ENCODE measurements at places on chromosomes 7 and 10.

GRCh38 chr10:31383810-31384588 is 65.0 kb downstream of the ZEB1 start:
- no peak for DNase-seq

GRCh38 chr7:16891338-16891737 is 9.6 kb upstream of the AGR3 start:
- peak; percentile 32 for DNase-seq

DNA sequence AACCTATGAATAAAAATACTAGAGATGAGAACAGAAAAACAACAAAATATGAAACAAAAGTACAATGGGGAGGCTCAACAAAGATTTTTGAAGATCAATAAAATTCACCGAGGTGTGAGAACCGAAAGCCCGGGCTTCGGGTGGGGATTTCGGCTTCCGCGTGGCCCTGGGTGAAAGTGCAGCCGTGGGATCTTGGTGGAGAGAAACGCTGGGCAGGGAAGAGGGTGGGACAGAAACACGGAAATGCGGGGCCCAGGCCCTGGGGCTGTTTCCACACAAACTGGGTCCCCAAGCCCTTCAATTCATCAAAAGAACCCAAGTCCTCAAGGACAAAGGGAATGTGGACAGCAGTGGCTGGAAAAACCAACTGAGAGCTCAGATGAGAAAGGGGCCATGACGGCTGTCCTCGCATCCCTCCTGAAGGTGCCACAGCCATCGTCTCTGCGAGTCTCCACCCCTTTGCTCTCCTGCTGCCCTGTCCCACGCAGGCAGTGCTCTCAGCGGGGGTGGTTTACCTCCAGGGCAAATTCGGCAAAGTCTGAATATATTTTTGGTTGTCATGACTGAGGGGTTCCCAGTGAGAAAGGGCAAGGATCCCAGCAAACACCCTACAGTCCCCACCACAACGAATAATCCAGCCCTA is 19.7 kb downstream of the FOXL3 start:
- no peak for DNase-seq

GRCh38 chr10:10869592-10869991 is 148.1 kb upstream of the CELF2 start:
- DNase-seq = no peak

DNA sequence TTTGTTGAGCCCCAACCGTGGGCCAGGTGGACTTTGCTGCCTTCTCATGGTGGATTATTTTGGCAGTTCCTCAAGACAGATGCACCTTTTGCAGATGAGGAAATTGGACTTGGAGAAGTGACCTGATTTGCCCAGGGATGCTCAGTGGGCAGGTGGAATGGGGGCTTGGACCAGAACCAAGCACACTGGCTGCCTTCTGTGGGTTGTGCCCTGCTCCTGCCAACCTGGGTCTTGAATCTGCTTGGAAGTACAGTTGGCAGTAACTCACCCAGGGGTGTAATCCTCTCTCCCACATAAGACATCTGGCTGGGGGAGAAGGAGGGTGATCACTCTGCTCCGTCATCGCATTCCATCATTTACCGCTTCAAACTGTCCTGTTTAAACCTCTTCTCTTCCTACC is 110.5 kb upstream of the GPR26 start:
- no peak for DNase-seq

- DNase-seq = no peak
These were observed 245.3 kb downstream of the EBF3 start for GRCh38 chr10:129718548-129719414.

GRCh38 chr7:108204281-108204796 is 74.2 kb upstream of the LAMB4 start:
- DNase-seq = no peak

DNA sequence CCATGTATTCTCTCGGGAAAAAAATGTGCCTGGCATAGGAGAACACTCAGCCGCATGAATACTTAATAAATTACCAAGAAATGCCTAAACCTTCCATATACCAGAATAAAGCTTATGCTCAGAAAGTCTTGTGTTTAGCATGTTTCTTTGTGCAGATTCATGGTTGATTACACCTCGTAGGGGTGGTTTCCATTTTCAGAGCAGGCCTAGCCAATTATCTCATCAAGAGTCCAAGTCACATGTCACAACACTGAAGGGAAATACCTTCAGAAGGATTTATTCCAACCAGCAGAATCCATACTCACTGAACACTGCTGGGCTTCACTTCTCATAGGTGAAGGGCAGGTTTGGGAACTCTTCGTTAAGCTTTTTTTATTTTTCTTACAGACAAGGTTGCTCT is 539.7 kb downstream of the PLXDC2 start:
- no peak for DNase-seq

DNA sequence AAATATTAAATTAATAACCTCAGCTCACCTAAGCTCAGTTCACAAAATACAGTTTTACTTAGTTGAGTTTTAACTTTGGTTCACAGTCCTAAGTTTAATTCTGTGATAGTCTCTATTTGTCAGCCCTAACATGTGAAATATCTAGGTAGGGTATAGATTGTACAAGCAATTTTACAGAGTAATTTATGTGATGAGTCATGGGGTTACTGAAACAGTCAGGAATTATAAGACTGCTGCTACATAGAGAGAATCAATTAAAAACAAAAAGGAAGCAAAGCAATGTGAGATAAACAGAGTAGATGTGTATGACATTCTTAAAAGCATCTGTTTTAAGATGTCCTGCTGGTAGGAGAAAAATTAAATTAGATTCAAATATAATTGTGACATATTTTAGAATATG is 1018.2 kb upstream of the KCND2 start:
- DNase-seq = no peak

GRCh38 chr10:11209830-11210181 is 192.1 kb downstream of the CELF2 start:
- peak; percentile 60 for DNase-seq

DNA sequence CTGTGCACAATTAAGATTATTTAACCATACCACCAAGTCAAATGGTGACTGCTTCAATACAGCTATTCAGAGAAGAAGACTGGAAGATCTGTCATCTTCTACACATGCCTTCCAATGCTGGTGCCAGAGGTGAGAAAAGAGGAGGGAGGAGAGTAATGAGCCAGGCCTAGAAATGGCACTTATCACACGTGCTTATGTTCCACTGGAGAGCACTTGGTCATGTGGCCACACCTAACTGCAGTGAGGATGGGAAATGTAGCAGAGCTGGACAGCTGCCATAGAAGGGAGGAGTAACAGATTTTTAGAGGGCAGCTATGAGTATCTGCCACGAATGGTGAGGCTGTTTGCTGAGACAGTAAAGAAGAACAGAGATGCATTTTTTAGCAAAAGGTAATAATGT is 77.1 kb downstream of the MPLKIP start:
- DNase-seq = no peak

DNA sequence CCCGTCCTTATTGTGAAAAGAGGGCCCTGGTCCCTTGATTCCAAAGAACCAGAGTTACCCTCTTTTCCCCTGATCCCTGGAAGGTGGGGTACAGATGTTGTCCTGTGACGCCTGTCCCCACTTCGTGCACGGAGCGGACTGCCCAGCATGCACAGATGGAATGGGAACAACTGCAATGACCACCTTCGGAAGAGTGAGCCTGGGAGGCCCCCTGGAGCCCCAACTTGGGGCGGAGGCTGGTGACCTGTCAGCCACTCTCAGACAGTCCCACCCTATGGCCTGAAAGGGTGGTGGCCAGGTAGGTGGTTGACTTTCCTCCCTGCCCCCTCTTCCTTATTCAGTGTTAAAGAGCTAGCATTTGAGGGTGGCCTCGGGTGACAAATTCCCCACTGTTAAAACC is 196.6 kb upstream of the GALNT17 start:
- DNase-seq = no peak

GRCh38 chr10:125300937-125301336 is 140.6 kb upstream of the CTBP2 start:
- DNase-seq = no peak

DNA sequence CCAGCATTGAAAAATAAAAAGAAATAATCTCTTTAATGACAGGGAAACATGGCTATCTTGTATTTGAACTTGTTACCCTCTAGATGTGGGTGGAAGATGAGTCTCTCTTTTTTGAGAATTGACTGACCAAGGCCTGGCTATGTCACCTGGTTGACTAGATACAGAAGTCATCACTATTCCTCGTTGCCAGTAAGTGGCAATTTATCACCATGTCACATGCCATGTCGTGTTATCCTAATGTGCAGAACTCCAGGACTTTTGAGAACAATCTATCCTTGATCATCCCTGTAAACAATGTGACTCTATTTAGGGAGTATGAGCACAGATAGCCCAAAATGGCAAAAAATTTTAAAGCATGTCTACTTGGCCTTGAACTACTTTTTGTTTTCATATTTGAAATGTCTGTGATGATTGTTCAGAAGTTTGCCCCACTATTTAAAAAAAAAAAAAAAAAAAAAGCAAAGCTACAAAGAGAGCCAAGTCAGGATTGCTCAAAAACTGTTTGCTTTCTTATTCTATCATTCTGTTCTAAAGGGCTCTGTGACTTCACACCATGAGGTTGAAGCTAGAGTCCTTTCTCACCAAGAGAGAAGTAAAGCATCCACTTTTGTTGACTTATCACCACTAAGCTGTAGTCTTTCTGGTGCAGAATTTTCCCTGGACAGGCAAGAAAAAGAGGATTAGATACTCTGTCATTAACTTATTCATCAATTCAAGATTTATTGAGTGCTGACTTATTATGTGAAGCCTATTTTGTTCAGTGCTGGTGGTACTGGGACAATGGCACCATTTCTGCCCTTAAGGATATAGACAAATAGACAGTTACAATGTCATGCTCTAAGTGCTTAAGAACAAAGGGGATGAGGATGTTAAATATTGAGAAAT is 10.4 kb upstream of the WIPF3 start:
- DNase-seq = no peak

GRCh38 chr7:2248984-2249694 is 7.1 kb downstream of the NUDT1 start:
- DNase-seq = peak; percentile 94

- no peak for DNase-seq
These were observed 25.5 kb downstream of the SKIDA1 start for GRCh38 chr10:21499701-21500577.

GRCh38 chr7:151178236-151178635 is 8.8 kb downstream of the ASB10 start:
- DNase-seq = no peak

DNA sequence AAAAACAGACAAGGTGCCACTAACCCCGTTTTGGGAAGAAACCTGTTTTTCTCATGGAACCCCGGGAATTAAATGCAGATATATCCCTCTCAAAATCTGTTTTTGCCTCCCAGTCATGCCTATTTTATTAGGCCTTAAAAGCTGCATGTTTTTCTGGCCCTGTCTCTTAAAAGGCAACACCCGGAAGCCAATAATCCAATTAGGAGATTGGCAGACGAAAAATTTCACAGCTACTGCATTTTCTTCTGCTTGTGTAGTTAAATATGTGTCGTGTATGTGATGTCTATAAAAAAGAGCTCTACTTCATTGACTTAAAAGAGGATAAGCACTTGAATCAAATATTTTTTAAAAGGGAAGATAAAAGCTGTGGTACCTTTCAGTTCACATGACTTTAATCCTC is 31.9 kb upstream of the OPTN start:
- DNase-seq = no peak

- DNase-seq = no peak
These were observed 298.7 kb upstream of the LRRTM3 start for GRCh38 chr10:66627156-66627555.

GRCh38 chr7:128858380-128859231 is 4.0 kb upstream of the ATP6V1F start:
- DNase-seq = peak; percentile 61

- DNase-seq = no peak
These were observed 81.3 kb upstream of the DKK1 start for GRCh38 chr10:52232561-52233350.

DNA sequence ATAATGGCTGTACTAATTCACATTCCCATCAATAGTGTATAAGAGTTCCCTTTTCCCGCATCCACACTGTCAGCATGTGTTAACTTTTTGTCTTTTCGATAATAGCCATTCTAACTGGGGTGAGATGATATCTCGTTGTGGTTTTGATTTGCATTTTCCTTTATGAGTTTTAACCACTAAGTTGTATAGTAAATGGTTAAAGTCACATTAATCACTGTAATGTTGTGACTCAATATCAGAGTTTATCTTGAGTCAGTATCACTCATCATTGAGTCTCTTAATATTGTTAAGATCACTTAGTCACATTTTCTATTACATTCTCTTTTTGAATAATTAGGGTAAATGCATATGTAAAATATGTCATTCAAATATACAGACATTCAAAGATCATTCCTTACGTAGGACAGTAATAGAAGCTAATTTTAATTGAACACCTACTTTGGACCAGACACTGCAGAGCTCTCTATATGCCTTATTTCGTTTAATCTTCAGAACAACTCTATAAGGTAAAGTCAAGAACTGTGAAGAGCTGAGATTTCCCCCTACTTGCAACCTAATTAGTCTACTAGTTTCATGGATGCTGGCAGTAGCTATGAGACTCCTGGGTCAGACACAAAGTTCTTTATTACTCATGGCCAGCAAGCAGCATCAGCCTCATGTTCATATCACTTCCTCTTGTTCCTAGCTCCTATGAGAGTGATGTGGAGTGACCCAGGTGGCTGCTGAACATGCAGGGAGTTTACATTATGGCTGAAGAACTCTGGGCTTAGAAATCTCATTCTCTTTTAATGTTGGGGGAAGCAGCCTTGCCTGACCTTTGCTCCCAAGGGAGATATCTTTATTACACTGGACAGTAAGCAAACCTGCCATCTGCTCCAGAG is 30.5 kb downstream of the CREB5 start:
- no peak for DNase-seq

DNA sequence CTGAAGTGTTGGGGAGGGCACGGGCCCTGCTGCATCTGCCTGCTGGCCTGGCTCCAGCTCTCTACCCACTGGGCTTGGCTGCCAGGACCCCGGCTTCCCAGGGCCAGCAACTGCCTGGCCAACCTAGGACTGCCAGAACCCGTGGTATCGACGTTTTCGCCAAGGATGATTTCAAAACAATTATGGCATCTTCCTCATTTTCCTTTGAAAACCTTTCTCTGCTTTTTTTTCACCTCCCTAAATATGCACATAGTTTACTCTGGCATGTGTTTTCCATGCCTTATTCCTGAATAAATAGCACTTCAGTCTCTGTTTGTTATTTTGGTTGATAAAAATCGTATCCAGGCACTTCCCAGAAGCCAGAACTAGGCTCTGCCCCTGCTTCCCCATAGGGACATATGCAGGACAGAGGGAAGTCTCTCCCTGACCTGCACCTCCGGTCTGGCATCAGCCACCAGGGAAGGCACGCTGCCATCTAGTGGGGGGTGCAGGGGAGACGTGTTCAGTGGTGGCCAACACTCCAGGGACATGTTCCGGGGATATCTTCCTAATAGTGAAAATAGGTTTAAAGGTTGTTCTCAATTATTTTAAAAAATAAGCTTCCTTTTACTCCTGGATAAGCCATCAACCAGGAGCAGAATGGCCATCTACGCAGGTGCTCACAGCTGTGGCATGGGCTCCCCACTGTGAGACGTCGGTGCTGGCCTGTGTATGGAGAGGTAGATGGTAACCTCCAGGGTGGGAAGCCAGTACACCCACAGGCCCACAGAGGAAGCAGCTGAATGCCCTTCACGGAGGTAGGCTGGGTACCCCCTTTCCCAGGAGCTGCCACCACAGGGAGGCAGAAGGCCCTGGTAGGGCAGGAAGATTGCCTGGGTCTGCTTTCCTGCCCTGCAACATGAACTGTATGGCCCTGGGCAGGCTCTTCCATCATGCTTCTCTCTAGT is 30.7 kb upstream of the ANTXRL start:
- no peak for DNase-seq
